ENCODE measurements at places on chromosomes 12 and 14. TPM values are rescaled to one million over a fixed set of nuclear protein-coding genes. Genes with fewer than 3 reads are reported as not detected.

KRT85 gene
- not detected for polyA plus RNA-seq

- H3K4me1 ChIP-seq: no peaks in the 10 kb centered on the region
- no peak overlapping the region for H3K4me3 ChIP-seq
- no peak for DNase-seq
- H3K27me3 ChIP-seq: no peaks in the 10 kb centered on the region
- peaks cover 13% of the 10 kb centered on the region for H3K36me3 ChIP-seq
- H3K27ac ChIP-seq: no peak overlapping the region
Measured at GRCh38 chr12:132921685-132922084, 34.3 kb upstream of the CHFR start.

DNA sequence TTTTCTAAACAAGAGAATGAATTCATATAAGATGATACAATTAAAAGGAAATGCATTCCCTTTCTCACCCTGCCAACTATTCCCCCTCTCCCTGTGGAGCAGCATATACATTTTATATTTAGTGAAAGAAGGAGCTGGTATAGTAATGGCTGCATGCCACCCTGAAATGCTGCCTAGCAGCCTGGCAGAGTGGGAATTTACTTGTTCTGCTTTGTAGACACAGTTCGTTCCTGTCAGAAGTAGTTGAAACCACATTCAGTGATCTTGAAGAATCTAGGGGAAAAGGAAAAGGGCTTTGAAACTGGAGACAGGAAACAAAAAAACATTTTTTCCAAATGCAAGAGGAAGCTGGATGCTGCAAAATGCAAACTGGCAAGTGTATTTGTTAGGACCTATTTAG is 176.0 kb upstream of the PLEKHA5 start:
- no peak for DNase-seq
- no peaks in the 10 kb centered on the region for H3K4me1 ChIP-seq
- no peaks in the 10 kb centered on the region for H3K27me3 ChIP-seq
- H3K4me3 ChIP-seq: no peak overlapping the region
- H3K36me3 ChIP-seq: no peaks in the 10 kb centered on the region
- no peak overlapping the region for H3K27ac ChIP-seq

DNA sequence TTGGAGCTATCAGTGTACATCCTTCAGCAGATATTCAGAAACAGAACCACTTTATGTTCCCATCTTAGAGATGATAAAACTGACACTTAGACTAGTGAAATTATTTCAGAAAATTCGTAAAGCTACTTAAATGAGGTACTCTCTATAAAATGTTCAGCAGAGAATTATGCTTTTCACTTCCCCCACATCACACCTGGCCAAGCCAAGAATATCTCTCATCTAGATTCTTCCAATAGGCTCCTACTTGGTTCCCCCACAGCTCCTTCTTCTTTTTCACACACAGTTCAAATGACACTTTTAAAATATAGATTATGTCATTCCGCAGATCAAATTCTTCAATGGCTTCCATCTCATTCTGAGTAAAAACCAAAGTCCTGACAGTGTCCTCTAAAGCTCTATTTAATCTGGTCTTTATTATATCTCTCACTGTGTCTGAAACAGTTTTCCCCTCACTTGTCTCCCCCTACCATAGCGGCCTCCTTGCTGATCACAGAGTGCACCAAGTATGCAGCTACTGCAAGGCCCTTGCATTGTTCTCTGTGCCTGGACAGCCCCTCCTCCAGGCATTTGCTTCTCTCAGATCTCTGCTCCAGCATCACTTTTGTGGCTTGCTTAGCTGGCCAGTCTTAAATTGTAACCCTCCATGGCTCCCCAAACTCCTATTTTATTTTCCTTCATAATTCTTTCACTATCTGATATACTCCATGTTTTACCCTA is 736.8 kb upstream of the USP15 start:
- H3K36me3 ChIP-seq: no peaks in the 10 kb centered on the region
- no peaks in the 10 kb centered on the region for H3K4me1 ChIP-seq
- H3K4me3 ChIP-seq: no peak overlapping the region
- H3K27ac ChIP-seq: no peak overlapping the region

GRCh38 chr12:55797068-55797467 is 20.5 kb downstream of the SARNP start:
- peaks cover 9% of the 10 kb centered on the region for H3K36me3 ChIP-seq
- no peak overlapping the region for H3K27ac ChIP-seq
- H3K4me3 ChIP-seq: no peak overlapping the region
- H3K4me1 ChIP-seq: no peaks in the 10 kb centered on the region
- no peaks in the 10 kb centered on the region for H3K27me3 ChIP-seq
